ENCODE measurements at places on chromosomes 11 and 22. TPM values are rescaled to one million over a fixed set of nuclear protein-coding genes. Genes with fewer than 3 reads are reported as not detected.

GRCh38 chr11:84969103-84969502 is 658.0 kb downstream of the DLG2 start:
- DNase-seq = peak; percentile 26

DNA sequence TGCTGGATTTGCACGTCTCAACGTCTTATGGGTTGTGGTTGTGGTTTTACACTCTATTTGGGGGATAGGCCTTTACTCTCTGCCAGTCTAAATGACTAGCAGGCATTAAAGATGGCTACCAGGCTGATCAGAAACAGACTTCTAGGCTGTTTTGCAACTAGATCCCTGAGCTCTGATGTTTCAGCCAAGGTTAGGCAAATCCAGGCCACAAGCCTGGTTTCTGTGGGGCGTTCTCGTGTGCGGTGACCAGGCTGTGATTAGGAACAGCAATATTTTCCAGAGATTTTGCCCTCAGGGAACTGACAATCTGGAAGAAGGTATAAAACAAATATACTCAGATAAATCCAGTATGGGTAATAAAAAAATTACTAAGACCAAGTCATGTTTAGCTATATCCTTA is 502.4 kb downstream of the INSC start:
- no peak for DNase-seq

KRTAP5-8 gene
- not detected for total RNA-seq

- peak; percentile 91 for DNase-seq
Observed at GRCh38 chr22:46053563-46054090, 76.7 kb upstream of the WNT7B start.

DNA sequence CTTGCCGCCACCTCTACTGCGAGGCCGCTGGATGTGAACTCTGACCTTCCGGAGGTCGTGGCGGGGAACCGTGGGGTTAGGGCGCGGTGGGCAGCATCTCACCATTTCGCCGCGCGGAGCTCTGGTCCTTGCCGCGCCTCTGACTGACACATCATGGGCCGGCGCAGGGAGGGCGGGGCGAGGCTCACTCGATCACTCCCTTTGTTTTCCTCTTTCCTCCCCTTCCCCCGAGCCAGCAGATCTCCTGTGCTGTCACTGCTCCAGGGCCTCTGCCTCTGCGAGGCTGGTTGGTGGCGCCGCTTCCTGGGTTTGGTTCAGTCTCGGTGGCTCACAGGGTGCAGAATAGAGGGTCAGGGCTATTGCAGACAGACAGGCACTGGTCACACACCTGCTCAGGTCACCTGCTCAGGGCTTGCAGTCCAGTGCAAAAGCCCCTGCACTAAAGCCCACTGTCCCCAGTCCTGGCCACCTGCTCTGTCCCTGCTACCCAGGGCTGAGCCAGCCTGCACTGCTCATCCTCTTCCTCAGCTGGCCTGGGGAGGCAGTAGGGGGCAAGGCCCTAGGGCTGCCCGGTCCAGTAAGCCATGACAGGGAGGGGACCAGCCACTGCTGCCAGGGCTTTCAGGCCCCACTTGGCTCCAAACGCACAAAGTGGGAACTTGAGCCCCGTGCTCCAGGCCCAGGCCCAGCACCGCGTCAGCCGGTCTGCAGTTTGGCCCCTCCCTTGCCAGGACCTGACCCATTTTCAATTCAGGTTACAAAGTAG is 36.2 kb downstream of the PISD start:
- DNase-seq = peak; percentile 87

DNA sequence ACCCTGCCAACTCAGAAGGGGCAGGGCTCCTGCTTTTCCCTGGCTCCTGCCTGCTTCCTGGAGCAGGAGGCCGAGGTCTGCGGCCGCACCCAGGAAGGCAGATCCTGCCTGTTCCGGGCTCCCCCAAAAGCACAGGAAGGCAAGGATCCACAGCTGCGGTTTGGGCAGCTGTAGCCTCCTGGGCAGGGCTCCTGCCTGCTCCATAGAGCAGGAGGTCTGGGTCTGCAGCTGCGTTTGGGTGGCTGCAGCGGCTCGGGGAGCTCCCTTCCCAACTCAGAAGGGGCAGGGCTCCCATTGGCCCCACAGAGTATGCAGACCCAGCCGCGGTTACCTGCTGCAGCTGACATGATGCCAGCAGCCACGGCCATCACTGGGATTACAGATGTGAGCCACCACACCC is 5.5 kb downstream of the UPK2 start:
- DNase-seq = no peak

TSKU gene
- total RNA-seq = 11.1 TPM

- peak; percentile 36 for DNase-seq
Observed at GRCh38 chr22:27647540-27647939, 154.0 kb downstream of the MN1 start.

GRCh38 chr11:100151944-100152343 is 535.1 kb upstream of the ARHGAP42 start:
- DNase-seq = no peak

- DNase-seq = peak; percentile 34
Observed at GRCh38 chr11:126704096-126704495, 296.5 kb downstream of the KIRREL3 start.
